CD4-positive, alpha-beta T cell (primary cell): ENCODE measurements at places on chromosomes 2 and 18.

DNA sequence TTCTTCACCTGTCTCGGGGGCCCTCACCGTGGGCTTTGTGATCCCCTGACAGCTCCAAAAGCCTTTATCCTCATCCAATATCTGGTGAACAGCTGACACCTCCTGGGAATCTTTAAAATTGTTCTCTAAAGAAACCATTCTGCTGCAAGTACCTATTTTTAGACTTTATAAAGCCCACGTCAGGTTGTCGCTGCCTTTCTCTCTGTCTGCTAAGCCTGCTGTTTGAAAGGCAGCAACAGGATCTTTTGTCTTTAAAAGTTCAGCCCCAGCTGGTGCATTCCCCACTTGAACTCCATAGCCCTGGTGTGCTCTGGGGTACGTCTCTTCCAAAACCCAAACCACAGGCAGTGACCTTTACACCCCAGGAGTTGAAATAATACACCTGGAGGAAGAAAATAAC lies 145.0 kb downstream of the NEDD4L start:
- no peak for DNase-seq

- no peak for DNase-seq
Observed at GRCh38 chr18:70322928-70323327, 34.1 kb downstream of the SOCS6 start.

- DNase-seq, result no peak
Observed at GRCh38 chr2:230669386-230669950, 43.2 kb upstream of the CAB39 start.

DNA sequence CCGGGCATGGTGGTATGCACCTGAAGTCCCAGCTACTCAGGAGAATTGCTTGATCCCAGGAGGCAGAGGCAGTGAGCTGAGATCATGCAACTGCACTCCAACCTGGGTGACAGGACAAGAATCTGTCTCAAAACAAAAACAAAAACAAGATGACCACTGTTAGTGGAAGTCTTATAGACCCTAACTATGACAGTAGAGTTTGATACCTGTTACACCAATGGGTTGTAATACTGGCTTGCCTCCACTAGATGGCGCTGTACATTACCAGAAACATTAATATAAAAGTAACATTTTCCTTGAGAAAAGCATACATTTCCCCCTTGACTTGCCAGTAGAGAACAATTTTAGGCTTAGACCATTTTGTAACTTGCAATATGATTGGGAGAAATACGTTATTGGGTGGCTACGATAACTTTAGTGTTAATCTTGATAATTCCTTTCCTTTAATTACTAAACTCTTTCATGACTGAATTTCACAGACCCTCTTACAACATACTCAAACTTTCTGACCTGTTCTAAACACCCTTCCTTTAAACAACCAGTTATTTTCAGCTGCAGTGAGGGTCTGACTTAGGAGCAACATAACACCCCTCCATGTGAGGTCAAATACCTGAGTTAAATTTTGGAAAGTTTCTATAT lies 19.5 kb downstream of the SLC25A52 start:
- DNase-seq, result peak; percentile 25

- no peak for DNase-seq
Observed at GRCh38 chr2:172893111-172893510, 157.5 kb downstream of the RAPGEF4 start.

DNA sequence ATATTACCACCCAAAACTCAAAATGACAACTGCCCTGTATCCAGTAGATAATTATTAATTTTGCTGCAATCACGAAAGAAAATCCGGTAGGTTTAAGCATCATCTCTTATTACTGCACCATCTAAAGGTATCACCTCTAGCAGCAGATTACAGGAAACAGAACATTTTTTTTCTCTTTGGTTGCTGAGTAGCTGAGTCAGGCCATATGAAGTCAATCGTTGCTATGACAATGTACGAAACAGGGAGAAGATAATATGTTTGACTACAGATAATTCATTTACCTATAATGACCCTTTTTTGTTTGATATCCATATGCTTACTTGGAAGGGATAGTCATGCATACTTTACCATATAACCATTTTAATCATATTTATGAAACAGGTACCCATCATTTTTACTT lies 831.6 kb upstream of the CHAC2 start:
- no peak for DNase-seq

GRCh38 chr2:96637385-96638143 lies 548 bp downstream of the KANSL3 start:
- peak; percentile 79 for DNase-seq

DNA sequence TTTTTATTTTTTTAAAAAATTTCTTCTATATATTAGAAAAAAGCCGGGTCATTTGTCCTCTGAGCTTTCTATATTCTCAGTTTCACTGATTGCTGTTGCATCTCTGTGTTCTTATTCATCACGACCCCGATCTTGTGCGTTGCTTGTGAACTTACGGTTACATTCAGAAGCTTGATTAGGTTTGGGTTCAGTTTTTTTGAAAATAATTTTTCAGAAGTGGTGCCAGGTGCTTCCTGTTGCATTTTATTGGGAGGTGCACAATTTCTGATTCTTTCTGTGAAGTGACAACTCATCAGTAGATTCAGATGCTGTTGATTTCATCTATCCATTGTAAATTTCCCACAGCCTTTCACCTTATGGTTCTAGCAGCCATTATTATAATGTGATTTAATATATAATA lies 147.3 kb downstream of the INHBB start:
- DNase-seq, result no peak

GRCh38 chr2:178718283-178718682 lies 88.9 kb downstream of the TTN start:
- no peak for DNase-seq

DNA sequence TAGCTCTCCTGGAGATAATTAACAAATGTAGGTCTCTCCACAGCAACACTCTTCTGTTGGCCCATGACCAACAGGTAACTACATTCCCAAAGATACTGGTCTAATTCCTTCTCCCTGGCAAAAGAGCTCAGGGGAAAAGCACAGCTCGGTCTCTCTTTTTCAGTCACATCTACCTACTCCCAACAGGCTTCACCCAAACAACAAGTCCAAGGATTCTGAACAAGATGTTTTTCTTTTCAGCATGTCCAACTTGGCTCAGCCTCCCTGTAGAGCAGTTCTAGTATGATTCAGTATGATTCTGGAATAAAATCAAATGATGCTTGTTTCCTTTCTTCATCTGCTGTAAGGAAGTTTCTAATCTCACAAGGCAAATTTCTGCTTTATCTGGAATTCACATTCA lies 1704.8 kb upstream of the PIK3C3 start:
- no peak for DNase-seq

GRCh38 chr2:12282780-12283695 lies 433.7 kb upstream of the TRIB2 start:
- no peak for DNase-seq

GRCh38 chr2:168033966-168034365 lies 213.4 kb downstream of the STK39 start:
- DNase-seq, result no peak

- DNase-seq, result no peak
Observed at GRCh38 chr2:142983174-142983573, 105.7 kb downstream of the KYNU start.

- no peak for DNase-seq
Observed at GRCh38 chr2:132656266-132656975, 13.6 kb downstream of the LYPD1 start.

DNA sequence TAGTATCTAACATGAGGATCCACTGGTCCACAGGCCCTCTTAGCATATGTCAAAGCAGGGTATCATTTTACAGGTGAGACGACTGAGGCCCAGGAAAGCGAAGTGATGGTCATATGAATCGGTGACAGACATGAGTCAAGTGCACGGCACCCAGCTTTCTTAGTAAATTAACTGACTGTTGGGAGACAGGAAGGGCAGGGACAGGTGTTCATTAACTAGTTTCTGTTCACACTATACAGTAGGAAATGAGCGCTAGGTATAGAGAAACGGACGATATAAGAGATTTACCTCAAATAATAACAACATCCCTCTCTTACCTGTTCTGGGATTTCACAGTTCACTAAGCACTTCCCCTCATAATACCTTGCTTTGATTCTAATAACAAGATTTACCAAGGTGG lies 1.7 kb upstream of the SMARCAL1 start:
- DNase-seq, result no peak

DNA sequence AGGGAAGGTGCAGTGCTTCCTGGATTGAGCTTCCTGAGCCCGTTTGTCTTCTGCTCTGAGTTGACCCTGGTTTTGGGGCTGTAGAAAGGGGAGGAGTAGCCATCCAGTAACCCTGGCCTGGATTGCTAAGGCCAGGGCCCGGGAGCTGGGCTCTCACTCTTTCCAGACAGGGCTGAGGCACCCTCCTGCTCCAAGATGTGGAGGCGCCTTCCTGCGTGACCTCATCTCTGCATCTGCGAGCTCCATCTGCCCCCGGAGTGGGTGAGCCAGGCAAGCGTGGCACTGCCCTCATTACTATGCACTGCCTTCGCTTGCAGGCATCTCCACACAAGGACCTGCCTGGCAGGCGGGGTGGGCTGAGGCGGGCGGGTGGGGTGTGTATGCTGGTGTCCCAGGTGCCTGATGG lies 58.0 kb downstream of the RAB31 start:
- no peak for DNase-seq

- DNase-seq, result no peak
Observed at GRCh38 chr2:1781291-1782080, 37.2 kb upstream of the PXDN start.

DNA sequence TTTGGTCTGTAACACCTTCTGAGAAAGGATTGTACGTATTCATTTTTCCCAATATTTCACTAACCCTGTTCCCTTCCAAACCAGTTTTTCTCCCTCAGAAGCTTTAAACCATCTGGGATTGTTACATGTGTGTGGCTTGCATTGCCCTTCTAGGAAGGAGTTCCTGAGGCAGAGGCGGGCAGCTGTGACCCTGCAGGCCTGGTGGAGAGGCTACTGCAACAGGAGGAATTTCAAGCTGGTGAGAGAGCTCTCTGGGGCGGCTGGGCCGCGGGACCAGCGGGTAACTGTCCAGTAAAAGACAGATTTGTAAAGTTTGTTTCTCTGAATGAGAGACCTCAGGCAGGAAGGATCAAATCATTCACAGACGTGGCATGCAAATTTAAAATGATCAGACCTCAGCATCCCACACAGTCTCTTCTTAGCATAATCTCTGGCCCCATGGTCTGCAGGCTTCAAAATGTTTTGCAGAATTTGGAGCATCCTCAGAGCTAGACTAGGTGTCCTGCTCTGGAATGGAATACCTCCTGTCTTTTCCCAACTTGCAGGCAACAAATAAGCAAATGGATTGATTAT lies 40.2 kb upstream of the GPR17 start:
- DNase-seq, result no peak

DNA sequence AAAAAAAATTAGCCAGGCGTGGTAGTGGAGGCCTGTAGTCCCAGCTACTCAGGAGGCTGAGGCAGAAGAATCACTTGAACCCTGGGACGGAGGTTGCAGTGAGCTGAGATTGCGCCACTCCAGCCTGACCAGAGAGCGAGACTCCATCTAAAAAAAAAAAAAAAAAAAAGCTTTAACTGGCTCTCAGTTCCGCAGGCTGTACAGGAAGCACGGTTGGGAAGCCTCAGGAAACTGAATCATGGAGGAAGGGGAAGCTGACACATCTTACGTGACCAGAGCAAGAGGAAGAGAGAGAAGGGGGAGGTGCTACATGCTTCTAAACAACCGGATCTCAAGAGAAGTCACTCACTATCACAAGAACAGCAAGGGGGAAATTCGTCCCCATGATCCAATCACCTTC lies 505.6 kb upstream of the SLC8A1 start:
- no peak for DNase-seq

- DNase-seq, result no peak
Observed at GRCh38 chr2:70450641-70451250, 102.9 kb downstream of the TGFA start.

DNA sequence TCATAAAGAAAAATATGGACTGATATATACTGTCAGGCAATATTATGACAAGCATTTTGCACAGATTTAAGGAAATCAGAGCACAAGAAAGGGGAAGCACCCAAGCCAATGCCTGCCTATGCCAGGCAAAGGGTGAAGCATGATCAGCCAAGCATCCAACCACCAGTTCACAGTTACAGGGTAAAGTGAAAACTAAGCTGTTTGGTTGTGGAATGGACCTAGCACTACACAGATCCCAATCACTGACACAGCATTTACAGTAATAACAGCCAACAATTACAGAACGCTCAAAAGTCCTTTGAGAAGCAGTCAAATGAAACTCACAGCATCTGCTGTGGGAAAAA lies 90.3 kb downstream of the SP3 start:
- DNase-seq, result no peak

GRCh38 chr2:234292205-234292961 lies 204.5 kb downstream of the ARL4C start:
- DNase-seq, result peak; percentile 56

DNA sequence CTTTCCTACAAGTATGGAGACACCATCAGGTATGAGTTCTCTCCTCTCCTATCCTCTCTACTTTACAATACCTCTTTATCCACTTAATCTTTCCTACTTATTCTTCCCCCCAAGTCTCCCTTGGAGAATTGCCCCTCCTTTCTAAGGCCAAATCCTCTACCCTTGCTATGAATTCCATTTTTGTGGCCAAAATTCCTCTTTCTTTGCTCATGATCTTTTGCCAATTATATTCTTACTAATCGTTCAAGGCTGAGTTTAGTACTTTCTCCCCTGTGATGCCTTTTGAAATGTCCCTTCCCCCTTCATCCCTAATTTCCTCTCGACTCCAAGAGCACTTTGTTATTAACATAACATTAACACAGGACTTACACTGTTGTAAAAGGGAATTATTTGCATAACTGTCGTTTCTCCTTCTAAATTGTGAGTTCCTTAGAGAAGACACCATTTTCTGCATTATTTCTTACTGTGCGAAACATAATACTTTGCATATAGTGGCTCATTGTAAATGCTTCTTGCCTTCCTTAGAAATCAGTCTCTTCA lies 133.4 kb downstream of the KCTD1 start:
- no peak for DNase-seq

GRCh38 chr2:206531996-206532543 lies 88.7 kb downstream of the ADAM23 start:
- DNase-seq, result no peak

DNA sequence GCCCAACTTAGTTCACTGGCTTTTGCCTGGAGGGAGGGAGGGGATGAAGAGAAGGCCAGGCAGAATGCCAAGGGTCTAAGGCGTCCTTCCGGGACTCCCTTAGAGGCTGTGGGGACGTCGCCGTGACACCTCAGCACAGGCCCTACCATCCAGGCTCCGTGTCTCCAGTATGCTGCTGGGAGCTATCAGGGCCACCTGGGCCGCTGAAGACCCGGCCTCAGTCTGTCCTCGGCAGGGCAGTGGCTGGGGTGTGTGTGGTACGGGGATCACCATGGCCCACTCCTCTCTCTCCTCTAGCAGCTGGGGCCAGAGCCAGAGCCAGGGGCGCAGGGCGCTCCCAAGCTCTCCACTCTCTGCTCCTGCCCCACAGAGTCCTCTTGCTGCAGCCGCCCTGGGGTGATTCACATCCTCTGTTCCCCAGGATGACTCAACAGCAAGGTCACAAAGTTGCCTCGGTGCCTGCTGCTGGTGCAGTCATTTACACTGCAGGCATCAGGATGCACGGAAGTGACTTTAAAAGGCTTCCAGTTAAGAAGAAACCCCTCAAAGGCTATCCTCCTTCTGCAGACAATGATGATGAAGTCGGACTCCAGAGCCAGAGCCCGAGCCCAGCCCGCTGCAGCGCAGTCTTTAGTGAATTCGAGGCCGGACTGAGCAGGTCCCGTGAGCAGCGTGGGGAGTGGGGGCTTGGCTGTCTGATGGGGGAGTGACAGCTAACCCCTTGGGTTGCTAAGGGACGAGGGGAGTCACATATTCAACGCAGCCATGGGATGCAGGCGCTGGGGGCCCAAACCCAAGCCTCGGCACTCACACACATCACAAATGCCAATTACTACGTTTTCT lies 31.9 kb downstream of the SNORC start:
- no peak for DNase-seq
